ENCODE measurements at places on chromosomes 4 and X. TPM values are rescaled to one million over a fixed set of nuclear protein-coding genes. Genes with fewer than 3 reads are reported as not detected.

SSX3 gene
- total RNA-seq: not detected

MAGEB6 gene
- total RNA-seq: not detected

POLN gene
- 2.2 TPM for total RNA-seq

DDX53 gene
- total RNA-seq: not detected

CXCL13 gene
- 4.3 TPM for total RNA-seq

UNC5C gene
- total RNA-seq: not detected

TASL gene
- 1.2 TPM for total RNA-seq

PLXNA3 gene
- total RNA-seq: 38.4 TPM

INTU gene
- total RNA-seq: 0.59 TPM

TLR8 gene
- total RNA-seq: not detected

KCNIP4 gene
- not detected for total RNA-seq

CXCL1 gene
- not detected for total RNA-seq

ETNPPL gene
- not detected for total RNA-seq

ARHGAP10 gene
- total RNA-seq: 8.7 TPM

SUPT20HL2 gene
- total RNA-seq: not detected

RBM10 gene
- total RNA-seq: 68.1 TPM

NHSL2 gene
- total RNA-seq: 0.34 TPM

USP27X gene
- 1.2 TPM for total RNA-seq

ACE2 gene
- total RNA-seq: not detected

CNGA2 gene
- total RNA-seq: not detected

SPANXN4 gene
- total RNA-seq: not detected

PGAM4 gene
- 1.5 TPM for total RNA-seq

RXFP1 gene
- total RNA-seq: not detected

PITX2 gene
- total RNA-seq: not detected

TCEAL5 gene
- not detected for total RNA-seq

HSFX3 gene
- not detected for total RNA-seq

GASK1B gene
- total RNA-seq: not detected

ADGRG2 gene
- total RNA-seq: not detected

VSIG1 gene
- total RNA-seq: 0.67 TPM

CXCL11 gene
- 0.13 TPM for total RNA-seq

KANTR gene
- total RNA-seq: 5.2 TPM

FIP1L1 gene
- 74.1 TPM for total RNA-seq

SSX1 gene
- not detected for total RNA-seq

CHIC2 gene
- total RNA-seq: 26.1 TPM

TKTL1 gene
- total RNA-seq: 0.19 TPM
